ENCODE measurements at places on chromosomes 5 and 9. TPM values are rescaled to one million over a fixed set of nuclear protein-coding genes. Genes with fewer than 3 reads are reported as not detected.

- DNase-seq: no peak
These were observed 140.4 kb downstream of the GABBR2 start for GRCh38 chr9:98568234-98568908.

- no peak for DNase-seq
These were observed 64.4 kb downstream of the PIK3R1 start for GRCh38 chr5:68279984-68280383.

Gene CDC14B
- 26.0 TPM for total RNA-seq

GRCh38 chr5:159263569-159263905, 447 bp downstream of the UBLCP1 start:
- DNase-seq: no peak

Gene SLC22A4
- 2.6 TPM for total RNA-seq

GRCh38 chr5:144260121-144260520, 89.4 kb downstream of the KCTD16 start:
- DNase-seq: no peak

DNA sequence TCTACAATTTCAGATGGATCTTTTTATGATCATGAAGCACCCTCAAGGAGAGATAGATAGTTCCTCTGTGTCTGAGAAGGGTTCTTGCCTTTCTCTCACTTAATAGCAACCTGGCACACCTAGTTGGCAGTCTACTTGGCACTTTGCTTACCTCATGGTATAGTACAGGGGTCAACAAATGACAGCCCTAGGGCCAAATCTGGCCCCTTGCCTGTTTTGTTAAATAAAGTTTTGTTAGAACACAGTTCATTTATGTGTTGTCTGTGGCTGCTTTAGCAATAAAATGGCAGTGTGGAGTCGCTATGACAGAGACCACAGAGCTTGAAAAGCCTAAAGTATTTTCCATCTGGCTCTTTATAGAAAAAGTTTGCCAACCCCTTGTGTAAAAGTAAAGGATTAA, 119.3 kb upstream of the CPEB4 start:
- DNase-seq: no peak

DNA sequence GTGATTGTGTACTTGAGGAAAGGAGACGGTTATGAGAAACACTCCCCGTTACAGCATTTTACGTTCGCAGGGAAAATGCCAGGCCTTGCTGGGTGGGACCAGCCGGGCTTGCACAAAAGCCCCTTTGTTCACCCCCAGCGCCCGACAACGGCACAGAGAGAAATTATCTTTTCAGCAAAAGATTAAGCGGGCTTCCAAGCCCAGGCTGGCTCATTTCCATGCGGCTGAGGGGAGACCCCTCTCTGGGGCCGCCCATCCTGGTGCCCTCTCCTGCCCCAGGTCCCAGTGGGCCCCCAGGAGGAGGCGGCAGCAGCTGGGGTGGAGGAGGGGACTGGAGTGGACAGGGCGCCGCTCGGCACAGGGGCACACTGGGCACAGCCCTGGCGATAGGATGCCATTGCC, 50.8 kb upstream of the NOTCH1 start:
- no peak for DNase-seq

Gene MEIKIN
- not detected for total RNA-seq

Gene MAP3K1
- total RNA-seq: 44.2 TPM

- peak; percentile 44 for DNase-seq
These were observed 7.3 kb downstream of the SRFBP1 start for GRCh38 chr5:121968910-121969607.

Gene ORM1
- total RNA-seq: 4.8 TPM

DNA sequence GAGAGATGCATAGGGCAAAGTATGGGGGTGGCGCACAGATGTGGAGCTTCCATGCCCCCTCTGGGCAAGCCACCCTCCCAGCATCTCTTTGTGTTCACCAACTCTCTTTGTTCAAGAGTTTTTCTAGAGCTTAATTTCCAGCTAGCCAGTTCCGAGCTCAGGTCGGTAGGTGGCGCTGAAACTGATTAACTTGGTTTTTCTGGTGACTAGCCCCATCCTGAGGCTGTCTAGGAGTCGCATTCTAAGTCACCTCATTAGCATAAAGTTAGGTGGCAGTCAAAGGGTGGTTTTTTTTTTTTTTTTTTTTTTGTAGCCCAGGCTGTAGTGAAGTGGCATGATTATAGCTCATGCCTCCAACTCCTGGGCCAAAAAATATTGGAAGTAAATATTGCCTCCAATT, 476.4 kb downstream of the KDM4C start:
- no peak for DNase-seq

- no peak for DNase-seq
These were observed 28.5 kb upstream of the CDK5RAP2 start for GRCh38 chr9:120608421-120608820.

GRCh38 chr5:14669975-14670374, 5.5 kb downstream of the OTULIN start:
- DNase-seq: no peak

Gene IL13
- 0.10 TPM for total RNA-seq

- peak; percentile 25 for DNase-seq
These were observed 73.3 kb downstream of the INSYN2B start for GRCh38 chr5:169906745-169907649.

GRCh38 chr5:23446424-23446823, 61.0 kb upstream of the PRDM9 start:
- DNase-seq: peak; percentile 71

- DNase-seq: no peak
These were observed 1278.8 kb downstream of the MAT2B start for GRCh38 chr5:164784230-164784629.

- no peak for DNase-seq
These were observed 91.9 kb upstream of the OTULINL start for GRCh38 chr5:14489643-14490042.

DNA sequence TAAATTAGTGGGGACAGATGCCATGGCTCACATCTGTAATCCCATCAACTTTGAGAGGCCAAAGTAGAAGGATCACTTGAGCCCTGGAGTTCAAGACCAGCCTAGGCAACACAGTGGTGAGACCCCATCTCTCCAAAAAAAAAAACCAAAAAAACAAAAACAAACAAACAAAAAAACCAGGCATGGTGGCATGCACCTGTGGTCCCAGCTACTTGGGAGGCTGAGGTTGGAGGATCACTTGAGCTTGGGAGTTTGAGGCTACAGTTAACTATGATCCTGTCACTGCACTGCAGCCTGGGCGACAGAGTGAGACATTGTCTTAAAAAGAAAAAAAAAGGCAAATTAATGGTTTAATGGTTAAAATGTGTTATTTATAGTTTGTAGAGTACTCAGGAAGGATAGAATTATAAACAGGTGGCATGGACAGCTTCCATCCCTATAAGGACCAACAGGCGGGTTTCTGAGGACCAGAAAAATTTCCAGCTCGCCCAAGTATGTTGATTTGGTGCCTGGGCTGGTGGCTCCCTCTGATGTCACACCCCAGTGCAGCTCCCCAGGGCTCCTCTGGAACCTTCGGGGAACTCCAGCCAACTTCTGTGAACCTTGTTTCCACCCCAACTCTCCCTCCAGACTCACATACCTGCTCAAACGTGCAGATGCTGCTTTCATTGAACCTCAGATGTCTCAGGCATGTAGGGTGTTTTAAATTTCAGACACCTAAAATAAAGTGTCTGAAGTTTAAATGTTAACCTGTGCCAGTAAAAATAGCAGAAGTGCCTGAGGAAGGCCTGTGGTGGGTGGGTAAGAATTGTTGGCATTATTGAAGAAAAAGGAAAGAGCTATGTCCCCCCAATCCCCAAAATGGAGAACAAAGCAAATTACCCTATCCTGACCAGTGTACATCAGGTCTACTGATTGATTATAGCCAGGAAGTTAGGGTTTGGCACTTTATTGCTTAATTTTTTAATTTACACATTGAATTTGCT, 69.0 kb downstream of the TRIO start:
- no peak for DNase-seq

- DNase-seq: peak; percentile 7
These were observed 249.1 kb downstream of the CEMIP2 start for GRCh38 chr9:71519098-71519696.

GRCh38 chr5:134101686-134102439, 12.6 kb upstream of the TCF7 start:
- DNase-seq: no peak

- no peak for DNase-seq
These were observed 131.3 kb upstream of the NR3C1 start for GRCh38 chr5:143534761-143535154.

GRCh38 chr9:99762470-99762869, 59.2 kb upstream of the NR4A3 start:
- no peak for DNase-seq

DNA sequence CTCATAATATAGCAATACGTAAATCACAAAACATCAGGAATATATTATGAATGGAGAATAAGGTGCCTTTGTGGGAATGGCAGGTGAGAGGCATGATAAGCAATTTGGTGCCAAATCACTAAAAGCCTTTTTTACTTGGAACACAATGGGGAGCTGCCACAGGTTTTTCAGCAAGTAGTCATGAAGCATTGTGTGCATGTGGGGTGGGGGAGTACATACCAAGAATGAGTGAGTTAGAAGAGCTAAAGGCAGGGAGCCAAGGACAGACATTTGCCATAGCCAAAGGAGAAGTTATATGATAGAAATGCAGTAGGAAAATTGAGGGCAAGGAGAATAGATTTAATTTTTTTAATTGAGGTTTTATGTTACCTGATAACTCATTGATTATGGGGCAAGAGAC, 445.0 kb upstream of the SMC2 start:
- DNase-seq: no peak

GRCh38 chr5:36561601-36562000, 44.8 kb upstream of the SLC1A3 start:
- DNase-seq: no peak

Gene PCDHGA7
- total RNA-seq: 3.5 TPM

DNA sequence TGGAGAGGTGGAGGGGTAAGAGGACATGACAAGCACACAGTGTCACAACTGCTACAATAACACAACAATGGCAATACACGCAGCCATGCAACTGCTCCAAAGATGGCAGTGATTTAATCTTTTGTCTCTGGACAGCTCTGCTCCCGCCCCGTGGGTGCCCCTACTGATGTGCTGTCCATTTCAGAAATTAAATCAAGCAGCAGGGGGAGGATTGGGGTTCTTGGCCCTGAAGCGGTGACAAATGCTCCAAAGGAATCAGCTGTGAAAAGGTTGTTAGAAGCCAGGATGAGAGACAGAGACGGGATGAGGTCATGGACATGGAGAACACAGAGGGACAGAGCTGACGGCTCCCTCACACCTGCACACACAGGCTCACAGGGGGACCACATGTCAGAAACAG, 22.6 kb downstream of the CNTFR start:
- DNase-seq: no peak

GRCh38 chr5:24767086-24767485, 122.3 kb upstream of the CDH10 start:
- no peak for DNase-seq

Gene REEP2
- total RNA-seq: 1.7 TPM

Gene ZNF454
- total RNA-seq: 4.2 TPM

DNA sequence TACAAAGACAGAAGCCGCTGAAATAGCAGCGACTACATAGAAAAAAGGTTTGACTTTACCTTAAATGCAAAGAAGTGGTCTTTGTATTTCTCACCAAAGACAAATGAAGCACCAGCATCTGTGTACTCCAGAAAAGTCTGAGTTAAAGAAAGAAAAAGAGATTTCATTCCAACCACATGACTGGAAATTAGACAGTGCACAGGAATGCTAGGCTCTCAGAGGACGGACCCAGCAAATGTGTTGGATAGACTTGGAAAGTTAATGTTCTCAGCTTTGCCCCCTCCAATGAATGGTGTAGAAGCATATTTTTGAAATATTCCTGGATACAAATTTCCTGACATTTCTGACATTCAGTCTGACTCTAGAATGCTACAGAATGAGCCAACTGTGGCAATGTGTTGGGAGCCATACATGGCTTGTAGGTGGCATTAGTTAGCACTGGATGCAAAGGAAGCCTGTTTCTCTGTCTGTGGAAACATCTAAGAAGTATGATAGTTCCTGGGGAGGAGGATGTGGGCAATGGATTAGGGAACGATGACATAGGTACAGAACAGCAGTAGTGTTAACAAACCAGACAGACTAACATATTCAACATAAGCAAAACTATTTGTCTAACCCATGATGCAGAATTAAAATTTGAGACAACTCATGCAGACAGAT, 43.3 kb downstream of the SLC28A3 start:
- no peak for DNase-seq

DNA sequence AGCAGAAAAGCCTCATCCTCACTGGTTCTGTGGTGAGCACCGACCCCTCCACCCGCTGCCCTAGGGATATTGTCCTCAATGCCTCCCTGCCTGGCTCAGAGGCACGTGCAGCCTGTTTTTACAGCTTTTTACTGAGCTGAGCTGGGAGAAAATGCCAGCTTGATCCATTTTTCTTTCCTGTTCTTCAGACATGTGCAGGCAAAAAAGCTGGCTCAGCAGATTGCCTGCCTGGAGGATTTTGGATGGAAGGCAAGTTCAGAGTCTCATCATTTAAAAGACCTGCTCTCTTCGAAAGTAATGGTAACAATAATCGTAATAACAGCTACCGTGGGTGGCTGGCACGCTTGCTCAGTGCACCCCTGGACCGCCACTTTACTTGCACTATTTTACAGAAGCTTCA, 135.0 kb upstream of the SMIM23 start:
- DNase-seq: no peak

DNA sequence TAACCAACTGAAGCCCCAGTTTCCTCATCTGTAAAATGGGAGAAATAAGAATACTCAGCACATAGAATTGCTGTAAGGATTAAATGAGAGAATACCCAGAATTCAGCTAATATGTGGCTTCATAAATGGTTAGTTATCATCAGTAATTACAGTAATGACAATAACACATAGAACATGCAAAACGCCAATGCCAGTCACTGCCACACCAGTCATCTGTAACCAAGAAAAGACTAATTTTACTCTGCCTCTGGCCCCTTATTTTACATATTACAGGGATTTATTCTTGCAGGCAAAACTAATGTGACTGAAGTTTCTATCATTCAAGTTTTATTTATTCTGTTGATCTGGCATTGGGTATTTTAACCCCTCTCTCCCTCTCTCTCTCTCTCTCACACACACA, 46.5 kb downstream of the EBF1 start:
- DNase-seq: no peak

All from skin of body (tissue), 3 donors.